ENCODE measurements at places on chromosomes 4 and X. TPM values are rescaled to one million over a fixed set of nuclear protein-coding genes. Genes with fewer than 3 reads are reported as not detected.

DMD gene
- 27.4 TPM for total RNA-seq

ATRX gene
- 62.6 TPM for total RNA-seq

MAGEC1 gene
- not detected for total RNA-seq

GPR82 gene
- total RNA-seq: not detected

ODAM gene
- total RNA-seq: not detected

HS6ST2 gene
- total RNA-seq: 0.05 TPM

TRIM75 gene
- not detected for total RNA-seq

ENPEP gene
- 0.64 TPM for total RNA-seq

GRID2 gene
- not detected for total RNA-seq

CXCL1 gene
- total RNA-seq: 54.5 TPM

KIF4A gene
- total RNA-seq: 1.4 TPM

SCML2 gene
- 1.2 TPM for total RNA-seq

MSANTD1 gene
- 0.29 TPM for total RNA-seq

TRIM61 gene
- 1.6 TPM for total RNA-seq

NAP1L3 gene
- 4.7 TPM for total RNA-seq

RBMXL3 gene
- total RNA-seq: not detected

TAF7L gene
- 0.05 TPM for total RNA-seq

DGAT2L6 gene
- total RNA-seq: not detected

DKK2 gene
- not detected for total RNA-seq

GATA1 gene
- total RNA-seq: not detected

UGT2B10 gene
- total RNA-seq: not detected

PNMA6A gene
- total RNA-seq: not detected

RELL1 gene
- 25.0 TPM for total RNA-seq

NIPAL1 gene
- total RNA-seq: not detected

ITIH6 gene
- not detected for total RNA-seq

ADH1B gene
- total RNA-seq: 632 TPM

ODAPH gene
- 0.15 TPM for total RNA-seq

CXCL13 gene
- total RNA-seq: not detected

MAGEA4 gene
- not detected for total RNA-seq

F11 gene
- not detected for total RNA-seq

KLHL13 gene
- 0.88 TPM for total RNA-seq

FAM200B gene
- 28.6 TPM for total RNA-seq

SPANXA1 gene
- not detected for total RNA-seq

PCSK1N gene
- total RNA-seq: 1.4 TPM

FGFRL1 gene
- 34.8 TPM for total RNA-seq

CPZ gene
- 33.6 TPM for total RNA-seq

HSD17B10 gene
- total RNA-seq: 64.0 TPM

PDE6B gene
- total RNA-seq: not detected

SLC16A2 gene
- total RNA-seq: 17.6 TPM

BST1 gene
- total RNA-seq: 9.5 TPM

PABPC1L2B gene
- not detected for total RNA-seq

CCKAR gene
- total RNA-seq: not detected

NEXMIF gene
- total RNA-seq: not detected

STK32B gene
- 1.7 TPM for total RNA-seq

SERTM2 gene
- total RNA-seq: not detected

EDA2R gene
- total RNA-seq: 13.2 TPM

STBD1 gene
- total RNA-seq: 2.4 TPM
